GM23248 (cell line): ENCODE measurements at places on chromosomes 1 and 21.
A peak's percentile ranks its signal among the peaks of the same experiment; 100 is the strongest.

- DNase-seq: no peak
Observed at GRCh38 chr1:204108312-204109141, 35.6 kb downstream of the SOX13 start.

DNA sequence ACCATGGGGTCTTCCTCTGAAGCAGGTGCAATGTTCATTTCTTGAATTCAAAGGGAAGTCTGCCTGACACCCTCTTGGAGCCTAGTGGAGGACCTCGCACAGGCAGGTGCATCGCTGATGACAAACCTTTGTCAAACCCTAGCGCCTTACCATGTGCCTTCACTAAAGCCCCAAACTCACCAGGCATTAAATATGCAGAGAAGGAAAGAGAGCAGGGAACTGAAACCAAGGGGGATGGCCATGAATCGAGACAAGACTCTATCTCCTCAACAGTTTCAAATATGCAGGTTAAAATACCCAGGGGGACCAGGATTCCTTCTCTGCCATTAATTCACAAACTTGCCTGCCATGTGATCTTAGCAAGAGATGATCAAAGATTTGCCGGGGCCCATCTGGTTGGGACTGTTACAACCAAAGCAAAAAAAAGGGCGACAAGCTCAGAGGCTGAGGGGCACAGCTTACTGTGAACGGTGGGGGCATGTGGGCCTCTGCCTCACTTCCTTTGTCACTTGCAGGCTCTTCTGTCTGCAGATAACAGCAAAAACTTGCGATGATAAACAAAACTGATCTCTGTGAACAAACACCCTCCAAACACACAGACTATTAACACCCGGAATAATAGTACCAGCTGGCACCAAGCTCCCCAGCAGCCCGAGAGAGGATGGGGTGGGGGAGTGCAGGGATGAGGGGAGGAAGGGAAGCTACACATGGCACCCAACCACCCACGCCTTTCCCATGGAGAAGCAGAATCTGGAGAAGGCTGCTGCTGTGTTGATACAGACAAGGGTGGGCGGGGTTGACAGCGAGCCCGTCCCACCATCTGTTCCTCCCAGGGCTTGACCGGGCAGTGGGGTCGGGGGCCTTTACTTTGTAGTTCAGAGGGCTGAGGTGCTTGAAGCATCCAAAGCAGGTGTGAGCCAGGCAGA, 33.9 kb downstream of the TMEM63A start:
- DNase-seq: peak; percentile 19

DNA sequence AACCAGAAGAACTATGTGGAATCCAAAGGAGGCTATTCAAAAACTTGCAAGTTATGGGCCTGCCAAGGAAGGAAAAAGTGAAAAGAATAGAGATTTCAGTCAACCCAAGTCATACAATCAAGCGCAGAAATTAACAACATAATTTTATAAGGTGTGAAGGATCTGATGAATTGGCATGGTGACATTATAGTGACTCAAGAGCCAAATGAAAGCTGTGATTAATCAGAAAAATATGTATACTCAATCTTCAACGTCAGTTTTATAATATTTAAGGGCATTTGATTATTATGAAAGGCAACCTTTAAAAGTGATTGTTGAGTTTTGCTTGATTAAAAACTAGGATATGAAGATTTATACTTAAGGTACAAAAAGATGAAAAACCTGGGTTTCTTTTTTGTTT, 37.8 kb upstream of the THEM4 start:
- peak; percentile 45 for DNase-seq

DNA sequence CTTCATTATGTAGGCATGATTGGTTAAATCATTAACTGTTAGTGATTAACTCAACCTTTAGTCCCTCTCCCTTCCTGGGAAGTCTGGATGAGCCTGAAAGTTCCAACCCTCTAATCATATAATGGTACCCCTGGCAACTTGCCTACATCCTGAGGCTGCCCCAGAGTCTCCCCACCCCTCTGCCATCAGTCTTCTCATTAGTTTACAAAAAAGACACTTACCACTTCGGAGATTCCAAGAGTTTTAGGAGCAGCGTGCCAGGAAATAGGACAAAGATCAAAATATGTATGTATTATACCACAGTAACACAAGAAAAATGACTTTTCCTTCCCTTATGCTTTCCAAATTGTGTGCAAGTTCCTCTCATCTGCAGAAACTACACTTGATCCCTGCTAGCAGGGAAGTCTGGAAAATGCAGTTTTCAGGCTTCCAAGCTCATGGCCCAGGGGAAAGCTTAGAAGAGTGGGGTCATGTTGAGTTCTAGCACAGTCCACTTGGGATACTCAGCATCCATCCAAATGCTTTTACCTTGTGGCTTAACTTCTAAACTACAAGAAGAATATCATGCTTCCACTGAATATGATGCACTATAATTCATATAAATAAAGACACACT, 64.6 kb upstream of the PPIH start:
- DNase-seq: no peak

DNA sequence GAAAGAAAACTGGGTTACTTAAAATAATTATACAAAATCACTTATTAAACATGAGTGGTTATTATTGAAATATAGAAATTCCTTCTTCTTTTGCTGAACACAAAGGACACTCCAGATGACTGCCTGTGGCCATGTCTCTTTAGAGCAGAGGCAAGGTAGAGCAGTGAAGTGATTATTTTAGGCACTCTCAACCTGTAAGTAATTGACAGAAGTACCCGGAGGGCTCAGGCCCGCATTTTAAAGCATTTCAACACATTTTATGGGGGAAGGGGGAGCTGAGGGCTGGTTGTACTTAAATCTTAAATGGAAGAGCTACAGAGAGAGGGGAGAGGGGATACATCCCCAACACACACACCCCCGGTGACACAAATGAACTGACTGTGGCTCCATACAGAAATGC, 10.2 kb downstream of the OSCP1 start:
- no peak for DNase-seq

DNA sequence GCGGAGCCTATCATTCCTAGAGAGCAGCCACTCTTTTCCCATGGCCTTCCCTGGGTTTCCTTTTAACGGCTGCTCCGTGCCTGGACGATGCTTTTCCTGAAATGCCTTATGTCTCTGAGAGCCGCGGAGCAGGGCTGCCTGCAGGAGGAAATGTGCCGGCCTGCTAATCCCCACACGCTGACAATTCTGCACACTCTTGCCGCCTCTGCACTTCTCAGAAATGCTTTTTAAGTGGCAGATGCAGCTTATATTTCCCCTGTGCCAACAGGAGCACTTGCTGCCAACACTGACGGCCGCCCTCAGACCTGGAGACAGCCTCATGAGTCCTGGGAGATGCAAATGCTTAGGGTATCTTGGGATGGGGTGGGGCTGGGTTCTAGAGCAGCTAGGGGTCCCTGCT, 253.2 kb downstream of the GRIK3 start:
- DNase-seq: no peak

DNA sequence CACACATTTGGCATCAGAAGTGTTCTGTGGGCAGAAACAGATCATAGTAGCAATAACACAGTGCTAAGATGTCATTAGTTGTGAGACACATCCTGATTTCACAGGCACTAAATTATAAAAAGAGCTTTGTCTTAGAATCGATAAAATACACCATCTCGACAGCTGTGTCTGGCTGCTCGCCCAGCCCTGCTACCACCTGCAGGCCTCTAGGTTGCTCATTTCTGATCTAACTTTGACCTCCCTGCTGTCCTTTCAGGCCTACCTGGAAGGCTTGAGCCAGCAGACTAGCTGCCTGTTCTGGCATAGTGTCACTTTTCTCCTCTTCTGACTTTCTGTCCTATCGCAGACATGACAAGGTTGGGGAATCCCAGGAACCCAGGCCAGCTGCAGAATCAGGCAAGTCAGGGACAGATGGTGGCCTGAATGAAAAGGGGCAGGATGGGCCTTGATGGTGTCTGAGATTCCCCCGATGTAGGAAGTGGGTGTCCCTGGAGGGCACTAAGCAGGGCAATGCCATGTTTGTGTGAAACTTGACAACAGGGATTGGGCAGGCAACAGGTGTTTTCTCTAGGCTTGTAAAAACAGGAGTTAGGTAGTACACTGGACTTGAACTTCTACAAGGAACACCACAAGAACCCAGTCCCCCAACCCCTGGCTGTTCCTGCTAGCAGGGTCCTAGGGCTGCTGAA, 66.6 kb upstream of the RHOU start:
- no peak for DNase-seq

DNA sequence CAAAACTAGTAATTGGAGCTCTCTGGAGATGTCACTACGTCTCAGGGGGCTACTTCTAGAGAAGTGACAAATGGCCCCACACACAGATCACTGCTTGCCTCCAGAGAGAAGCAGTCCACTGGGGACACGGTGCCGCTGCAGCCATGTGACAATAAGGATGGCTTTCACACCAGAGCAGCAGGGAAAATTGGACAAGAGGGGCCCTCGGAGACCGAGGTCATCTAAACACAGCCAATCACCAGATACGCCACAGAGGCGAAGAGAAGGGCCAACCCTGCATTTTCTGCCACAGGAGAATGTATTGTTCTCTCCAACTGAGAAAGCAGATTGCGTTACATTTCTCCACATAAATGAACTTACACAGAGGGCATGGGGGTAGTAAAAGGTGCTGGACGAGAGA, 51.2 kb upstream of the TIAM1 start:
- no peak for DNase-seq

DNA sequence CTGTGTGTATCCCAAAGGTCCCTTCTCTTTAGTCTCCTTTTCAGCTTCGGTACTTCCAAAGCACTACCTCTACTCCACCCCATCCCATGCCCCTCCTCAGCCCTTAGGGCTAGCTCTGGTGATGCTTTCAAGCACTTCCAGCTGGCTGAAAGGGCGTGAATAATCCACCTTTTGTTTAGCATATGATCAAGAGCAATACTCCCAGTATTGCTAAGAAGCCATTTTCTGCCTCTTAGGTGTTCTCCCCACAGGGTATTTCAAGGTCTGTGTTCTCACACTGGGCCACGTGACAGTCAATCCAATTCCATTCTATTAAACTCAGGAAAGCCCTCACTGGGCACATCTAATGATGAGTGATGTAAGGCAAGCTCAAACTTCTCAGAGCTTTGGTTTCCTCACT, 298.5 kb upstream of the PROX1 start:
- no peak for DNase-seq

DNA sequence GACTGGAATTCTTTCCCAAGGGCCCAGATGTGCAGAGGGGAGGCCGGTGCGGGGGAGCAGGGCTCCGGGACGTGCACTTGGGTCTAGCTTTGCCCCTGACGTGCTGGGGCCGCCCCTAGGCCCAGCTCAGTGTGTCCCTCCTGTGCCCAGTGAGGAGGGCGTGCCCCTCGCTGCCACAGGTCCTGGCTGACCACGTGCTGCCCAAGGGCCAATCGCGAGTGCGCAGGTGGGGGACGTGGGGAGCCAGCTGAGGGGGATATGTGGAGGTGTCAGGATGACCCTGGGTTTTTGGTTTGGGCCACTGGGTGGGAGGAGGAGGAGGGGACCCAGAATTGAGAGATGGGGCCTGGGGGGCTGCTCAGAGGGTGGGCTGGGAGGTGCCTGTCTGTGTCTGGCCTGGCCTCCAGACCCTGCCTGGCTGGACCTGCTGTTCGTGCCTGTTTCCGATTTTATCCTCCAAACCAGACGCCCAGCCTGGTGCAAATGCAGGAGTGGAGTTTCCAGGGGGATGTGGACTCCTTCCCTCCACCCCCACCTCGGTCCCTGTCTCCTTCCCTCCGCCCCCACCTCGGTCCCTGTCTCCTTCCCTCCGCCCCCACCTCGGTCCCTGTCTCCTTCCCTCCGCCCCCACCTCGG, 6.1 kb upstream of the RNF223 start:
- peak; percentile 71 for DNase-seq

- peak; percentile 80 for DNase-seq
Observed at GRCh38 chr1:27045973-27046558, 33.4 kb upstream of the TENT5B start.

GRCh38 chr21:36156815-36157670, at the start of gene DOP1B:
TSS of gene DOP1B (plus strand) at chr21:36156824. CDS start at chr21:36164734, 7,910 bp downstream.
- peak; percentile 30 for DNase-seq

- DNase-seq: no peak
Observed at GRCh38 chr1:184950227-184950626, 24.1 kb downstream of the NIBAN1 start.

- DNase-seq: no peak
Observed at GRCh38 chr21:32192291-32193097, 86.4 kb downstream of the MIS18A start.

- no peak for DNase-seq
Observed at GRCh38 chr1:9346566-9346965, 53.9 kb downstream of the SPSB1 start.

DNA sequence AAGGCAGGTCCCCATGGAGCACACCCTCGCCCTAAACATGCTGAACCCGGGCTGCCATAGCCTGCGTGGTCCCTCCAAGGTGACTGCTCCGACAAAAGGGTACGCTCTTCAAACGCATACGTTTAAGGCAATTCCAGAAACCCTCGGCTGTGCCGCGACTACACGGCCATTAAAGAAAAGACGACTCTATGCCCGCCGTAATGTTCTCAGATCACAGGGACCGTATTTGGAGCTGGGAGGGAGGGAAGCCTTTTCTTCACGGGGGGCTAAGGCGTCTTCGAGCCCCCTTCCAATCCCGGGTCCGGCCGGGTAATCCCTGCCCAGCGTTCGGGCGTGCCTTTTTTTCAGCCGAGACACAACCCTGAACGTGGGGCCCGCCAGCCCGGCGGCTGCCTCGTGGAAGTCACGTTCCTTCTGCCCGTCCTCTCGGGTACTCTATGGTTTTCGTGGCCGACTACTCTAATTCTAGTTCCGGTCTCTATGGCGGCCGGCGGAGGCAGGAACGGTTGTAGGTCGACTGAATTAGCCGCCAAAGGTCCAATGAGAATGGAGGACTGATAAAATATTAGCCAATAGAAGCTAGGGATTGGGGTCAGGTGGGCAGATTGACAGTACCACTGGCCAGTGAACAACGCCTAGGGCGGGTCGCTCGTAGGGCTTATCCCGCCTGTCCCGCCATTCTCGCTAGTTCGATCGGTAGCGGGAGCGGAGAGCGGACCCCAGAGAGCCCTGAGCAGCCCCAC, at the start of gene YBX1:
TSS of gene YBX1 (plus strand) at position 678 of the 743 bp plus-strand sequence. CDS start 148 bp downstream, outside the sequence.
- DNase-seq: peak; percentile 99

DNA sequence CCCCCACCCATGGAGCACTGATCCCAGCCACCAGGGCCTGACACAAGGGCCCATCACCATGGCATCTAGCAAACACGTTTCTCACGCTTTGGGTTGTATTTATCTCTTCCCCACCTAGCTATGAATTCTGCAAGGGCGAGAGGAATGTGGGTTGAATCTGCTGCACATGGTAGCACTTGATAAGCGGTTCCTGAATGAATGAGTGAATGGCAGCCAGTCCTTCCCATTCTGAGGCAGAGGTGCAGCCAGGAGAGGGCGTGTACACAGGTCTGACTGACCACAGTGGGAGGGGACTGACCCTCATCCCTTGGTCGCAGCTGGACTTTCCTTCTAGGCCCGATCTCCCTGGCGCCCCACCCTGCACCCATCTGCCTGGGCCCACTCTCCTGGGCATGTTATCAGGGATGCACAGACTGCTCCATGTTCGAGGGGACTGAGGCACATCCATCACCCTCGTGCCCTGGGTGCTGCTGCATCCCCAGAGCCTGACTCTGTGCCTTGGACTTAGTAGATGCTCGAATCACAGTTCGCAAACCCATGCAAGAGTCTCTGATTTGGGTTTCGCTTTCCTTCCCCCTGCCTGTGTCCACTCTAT, 1.0 kb downstream of the RD3 start:
- no peak for DNase-seq
